Neural progenitor cell (in vitro differentiated cells): ENCODE measurements at places on chromosomes 3 and 15. TPM values are rescaled to one million over a fixed set of nuclear protein-coding genes. Genes with fewer than 3 reads are reported as not detected.

Gene CPN2
- not detected in 2 replicates for total RNA-seq

Gene ERICH6
- total RNA-seq = 0.28 TPM in 1 of 2 replicates, not detected in the other

DNA sequence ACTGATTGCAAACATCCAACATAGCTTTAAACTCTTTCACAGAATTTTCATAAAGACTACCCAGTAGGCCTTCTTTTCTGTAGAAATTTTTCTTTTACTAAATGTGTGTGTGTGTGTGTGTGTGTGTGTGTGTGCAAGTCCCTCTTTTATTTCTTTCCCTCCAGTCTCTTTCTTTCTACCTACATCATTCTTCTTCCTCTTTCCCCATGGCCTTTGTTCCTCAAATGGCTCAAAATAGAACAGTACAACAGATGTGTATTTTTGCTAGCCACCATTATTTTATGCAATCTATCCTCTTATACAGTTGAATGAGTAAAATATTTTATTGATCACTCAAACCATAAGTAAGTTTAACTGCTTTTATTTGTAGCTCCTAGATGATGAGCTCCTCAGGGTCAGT is 76.4 kb downstream of the USF3 start:
- no peaks in the 10 kb centered on the region for H3K36me3 ChIP-seq
- H3K27me3 ChIP-seq = peaks cover 19% of the 10 kb centered on the region
- no peak overlapping the region for H3K4me3 ChIP-seq
- no peak overlapping the region for H3K27ac ChIP-seq
- H3K4me1 ChIP-seq = no peaks in the 10 kb centered on the region

DNA sequence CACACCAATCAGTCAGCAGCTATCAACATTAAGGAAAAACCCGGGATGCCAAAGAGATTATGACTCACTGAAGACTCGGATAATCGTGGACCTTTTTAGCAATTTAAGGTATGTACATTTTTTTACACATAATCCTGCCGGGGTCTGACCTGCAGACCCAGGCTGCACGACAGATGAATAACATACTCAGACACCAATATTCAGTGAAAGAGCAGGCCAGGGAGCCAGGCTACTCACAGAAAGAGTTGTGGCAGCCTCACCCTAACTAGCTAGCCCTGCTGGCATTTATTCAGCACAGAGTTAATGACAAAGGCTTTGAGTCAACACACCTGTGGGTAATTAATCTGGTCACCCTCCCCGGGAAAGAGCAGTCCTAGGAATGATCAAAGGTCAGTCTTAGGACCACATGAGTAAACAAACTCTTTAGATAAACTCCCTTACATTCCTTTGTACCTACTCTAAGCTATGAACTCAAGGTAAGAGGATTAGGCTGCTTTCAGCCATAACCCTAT is 727.5 kb downstream of the TBL1XR1 start:
- H3K27me3 ChIP-seq = no peaks in the 10 kb centered on the region
- peak; percentile 24 for DNase-seq
- H3K4me3 ChIP-seq = no peak overlapping the region
- no peak overlapping the region for H3K27ac ChIP-seq

DNA sequence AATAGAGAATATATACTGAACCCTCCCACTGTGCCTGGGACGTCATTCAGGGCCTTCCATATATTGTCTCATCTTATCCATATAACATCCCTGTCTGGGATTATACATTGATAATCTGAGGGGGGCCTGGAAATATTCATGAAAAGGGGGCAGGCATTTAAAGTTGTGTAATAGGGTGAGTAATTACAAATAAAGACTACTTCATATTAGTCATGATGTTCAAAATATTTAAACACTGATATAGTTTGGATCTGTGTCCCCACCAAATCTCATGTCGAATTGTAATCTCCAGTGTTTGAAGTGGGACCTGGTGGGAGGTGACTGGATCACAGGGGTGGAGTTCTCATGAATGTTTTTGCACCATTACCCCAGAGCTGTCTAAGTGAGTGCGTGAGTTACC is 97.8 kb downstream of the AQP9 start:
- H3K36me3 ChIP-seq = no peaks in the 10 kb centered on the region
- no peak for DNase-seq
- H3K4me1 ChIP-seq = peaks cover 7% of the 10 kb centered on the region
- H3K4me3 ChIP-seq = no peak overlapping the region
- H3K27me3 ChIP-seq = no peaks in the 10 kb centered on the region
- no peak overlapping the region for H3K27ac ChIP-seq

DNA sequence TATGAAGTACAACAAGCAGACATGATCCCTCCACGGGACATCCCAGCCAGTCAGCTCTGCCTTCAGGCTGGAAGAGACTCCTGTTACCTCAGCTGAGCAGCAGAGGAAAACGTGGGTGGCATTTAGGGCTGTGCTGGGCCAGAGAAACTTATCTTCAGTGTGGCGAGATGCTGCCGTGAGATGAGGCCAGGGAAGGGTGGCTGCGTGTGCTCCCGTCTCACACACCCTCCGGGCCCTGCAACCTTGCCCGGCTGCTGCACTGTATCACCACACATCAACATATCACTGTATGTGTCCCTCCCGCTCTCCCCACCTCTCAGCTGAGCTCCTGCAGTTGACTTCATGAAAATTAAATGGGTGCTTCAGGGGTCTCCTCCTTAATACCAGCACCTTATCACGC is 23.4 kb downstream of the BMF start:
- no peak overlapping the region for H3K4me3 ChIP-seq
- no peak for DNase-seq
- no peaks in the 10 kb centered on the region for H3K36me3 ChIP-seq
- H3K27me3 ChIP-seq = peaks cover 44% of the 10 kb centered on the region
- H3K4me1 ChIP-seq = peaks cover 59% of the 10 kb centered on the region

- peaks cover 15% of the 10 kb centered on the region for H3K4me1 ChIP-seq
- no peak overlapping the region for H3K27ac ChIP-seq
- peak; percentile 38 for DNase-seq
- no peak overlapping the region for H3K4me3 ChIP-seq
Observed at GRCh38 chr3:141426404-141427034, 58.2 kb downstream of the ZBTB38 start.

GRCh38 chr3:189368384-189368783 is 196.6 kb downstream of the TPRG1 start:
- DNase-seq = no peak
- no peak overlapping the region for H3K27ac ChIP-seq
- no peaks in the 10 kb centered on the region for H3K4me1 ChIP-seq
- no peak overlapping the region for H3K4me3 ChIP-seq
- no peaks in the 10 kb centered on the region for H3K27me3 ChIP-seq

DNA sequence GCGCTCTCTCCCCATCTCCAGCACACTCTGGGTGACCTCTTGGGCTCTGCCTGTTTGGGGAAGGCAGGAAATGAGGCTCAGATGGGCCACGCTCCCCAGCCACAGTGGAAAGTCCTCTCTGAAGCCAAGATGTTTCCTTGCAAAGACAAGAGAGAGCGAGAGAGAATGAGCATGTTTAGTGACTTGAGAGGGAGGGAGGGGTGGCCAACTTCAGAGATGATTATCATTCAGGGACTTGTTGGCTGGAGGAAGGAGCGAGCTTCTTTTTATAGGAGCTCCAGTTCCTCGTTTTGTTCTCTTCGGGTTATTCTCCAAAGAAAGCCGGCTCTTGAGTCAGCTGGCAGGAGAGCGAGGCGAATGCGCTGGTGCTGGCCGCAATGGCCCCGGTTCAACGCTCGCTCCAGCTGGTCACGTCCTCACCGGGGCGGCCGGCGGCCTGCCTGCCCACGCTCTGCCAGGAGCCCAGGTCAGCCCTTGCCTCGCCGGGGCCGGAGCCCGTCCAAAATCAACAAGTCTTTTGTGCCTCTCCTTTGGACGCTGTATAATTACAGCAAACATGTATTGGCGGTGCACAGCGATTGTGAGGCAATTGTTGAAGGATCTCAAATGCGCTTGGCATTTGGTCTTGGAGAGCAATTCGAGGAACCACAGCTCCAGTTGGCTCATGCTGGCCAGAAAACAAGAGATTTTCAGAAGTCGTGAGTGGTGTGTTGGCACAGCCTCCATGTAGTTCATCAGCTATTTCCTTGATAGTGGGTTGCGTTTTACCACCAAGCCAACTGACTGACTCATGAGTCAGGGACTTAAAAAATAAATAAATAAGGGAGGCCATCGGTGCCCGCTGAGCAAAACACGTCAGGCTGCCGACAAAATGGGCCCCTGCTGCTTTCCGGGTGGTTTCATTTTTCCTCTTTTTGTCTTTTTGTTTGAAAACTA is 288.6 kb downstream of the UACA start:
- H3K4me1 ChIP-seq = peaks cover 5% of the 10 kb centered on the region
- no peaks in the 10 kb centered on the region for H3K36me3 ChIP-seq
- H3K4me3 ChIP-seq = no peak overlapping the region
- DNase-seq = no peak
- no peak overlapping the region for H3K27ac ChIP-seq
- H3K27me3 ChIP-seq = no peaks in the 10 kb centered on the region
